Sciatic nerve (tissue), 2 donors: ENCODE measurements at places on chromosomes 12 and 14. TPM values are rescaled to one million over a fixed set of nuclear protein-coding genes. Genes with fewer than 3 reads are reported as not detected.

KRT6C gene
- total RNA-seq = not detected

CEP290 gene
- 37.4 TPM for total RNA-seq

ZNF84 gene
- total RNA-seq = 39.3 TPM

TWF1 gene
- 68.4 TPM for total RNA-seq

ACSM4 gene
- total RNA-seq = not detected

ACTR10 gene
- 65.2 TPM for total RNA-seq

CBLN3 gene
- total RNA-seq = 7.0 TPM

LMO3 gene
- total RNA-seq = 26.2 TPM

NPAS3 gene
- 14.6 TPM for total RNA-seq

MYF6 gene
- not detected for total RNA-seq

TMEM233 gene
- 0.53 TPM for total RNA-seq

C12orf42 gene
- 0.89 TPM for total RNA-seq
